ENCODE measurements at places on chromosomes 7 and 10.

GRCh38 chr10:132269266-132270230, 38.2 kb downstream of the STK32C start:
- no peak for DNase-seq

GRCh38 chr7:139153832-139154231, 44.3 kb upstream of the ZC3HAV1 start:
- DNase-seq: no peak

DNA sequence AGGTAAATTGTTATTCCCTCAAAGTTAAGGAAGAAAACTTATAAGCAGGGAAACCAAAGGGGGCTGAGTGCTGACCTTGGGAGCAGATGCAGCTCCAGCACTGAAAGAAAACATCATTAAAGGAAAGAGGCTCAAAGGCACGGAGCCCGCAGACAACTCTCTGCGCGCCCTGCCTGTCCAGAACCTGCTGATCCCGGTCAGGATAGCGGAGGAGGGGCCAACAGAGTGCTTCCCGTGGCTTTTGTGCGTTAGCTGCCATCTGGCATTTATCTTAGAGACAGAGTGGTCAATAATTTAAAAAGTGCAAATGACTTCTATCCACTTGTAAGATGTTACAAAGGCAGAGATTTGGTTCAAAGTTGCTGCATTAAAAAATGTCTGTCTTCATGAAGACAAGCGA, 162.1 kb downstream of the FANK1 start:
- DNase-seq: no peak

- no peak for DNase-seq
Observed at GRCh38 chr10:51313773-51314478, 239.6 kb downstream of the PRKG1 start.

DNA sequence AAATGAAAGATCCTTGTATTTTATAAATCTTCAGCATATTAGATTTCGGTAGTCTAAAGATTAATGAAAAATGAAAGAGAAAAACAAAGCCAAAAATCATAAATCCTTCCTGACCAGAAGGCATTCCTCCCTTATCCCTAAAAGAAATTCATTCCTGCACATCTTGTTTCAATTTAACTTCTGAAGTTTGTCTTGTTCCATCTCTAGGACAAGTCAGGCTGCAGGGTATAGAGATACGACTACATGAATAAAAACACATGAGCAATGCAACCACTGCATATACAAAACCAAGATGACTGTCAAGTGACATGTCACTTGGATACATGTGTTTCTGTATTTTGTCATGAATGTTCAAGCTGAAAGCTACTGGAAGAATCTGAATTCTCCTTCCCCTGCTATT, 214.9 kb downstream of the JAZF1 start:
- DNase-seq: no peak

DNA sequence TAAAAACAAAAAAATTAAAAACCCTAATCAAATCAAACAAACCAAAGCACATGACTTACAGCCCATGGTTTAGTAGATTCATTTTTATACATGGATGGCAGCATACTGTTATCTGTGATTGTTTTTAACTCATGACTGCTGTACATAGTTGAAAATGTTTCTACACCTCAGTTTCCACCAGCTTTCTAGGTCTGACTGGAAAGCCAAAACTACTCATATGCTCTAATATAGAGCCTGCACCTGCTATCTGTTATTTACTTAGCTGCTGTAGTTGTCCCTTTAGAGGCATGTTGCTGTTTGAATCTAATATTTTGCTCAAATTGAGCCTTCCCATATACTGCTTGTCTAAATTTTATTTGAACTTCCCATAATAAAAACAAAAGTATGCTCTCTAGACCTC, 289.9 kb upstream of the LRRN3 start:
- DNase-seq: no peak

DNA sequence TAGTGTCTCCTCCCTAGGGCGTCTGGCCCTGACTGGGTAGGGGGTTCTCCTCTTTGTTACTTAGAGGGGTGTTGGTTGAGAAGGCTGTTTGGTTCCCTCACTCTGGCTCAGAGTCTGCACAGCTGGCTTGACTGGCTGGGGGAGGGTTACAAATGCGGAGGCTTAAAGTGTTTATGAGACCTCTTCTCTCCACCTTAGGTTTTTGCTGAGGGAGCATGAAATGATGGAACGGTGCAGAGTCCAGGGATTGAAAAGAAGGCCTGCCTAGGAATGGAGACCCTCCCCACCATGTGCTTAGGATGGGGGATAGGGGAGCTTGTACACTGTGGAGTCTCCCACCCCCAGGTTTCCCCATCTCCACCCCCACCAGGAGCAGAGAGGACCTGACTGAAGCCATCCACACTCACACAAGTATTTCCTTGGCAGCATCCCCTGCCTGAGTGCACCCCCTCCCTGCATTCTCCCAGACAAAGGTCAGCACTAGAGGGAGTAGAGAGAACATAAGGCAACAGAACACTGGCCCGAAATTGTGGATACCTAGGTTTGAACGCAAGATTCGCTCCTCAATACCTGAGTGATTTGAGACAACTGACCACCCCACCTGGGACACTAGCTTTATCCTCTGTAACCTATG, 1.7 kb upstream of the LDB1 start:
- no peak for DNase-seq

DNA sequence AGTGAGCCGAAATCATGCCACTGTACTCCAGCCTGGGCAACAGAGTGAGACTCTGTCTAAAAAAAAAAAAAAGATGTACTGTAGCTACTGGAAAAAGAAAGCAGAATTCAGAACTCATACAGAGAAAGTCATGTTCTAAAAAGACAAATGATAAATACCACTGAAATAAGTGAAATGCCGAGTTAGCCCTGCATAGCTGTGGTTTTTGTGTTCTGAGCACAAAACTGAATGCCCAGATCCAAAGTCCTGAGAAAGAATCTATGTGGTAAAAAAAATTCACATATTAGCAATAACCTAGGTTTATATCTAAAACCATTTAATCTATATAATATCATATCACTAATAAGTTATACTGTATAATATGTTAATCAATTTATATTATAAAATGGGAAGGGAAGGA, 29.3 kb upstream of the HECW1 start:
- no peak for DNase-seq

GRCh38 chr10:33267708-33268107, 66.8 kb downstream of the NRP1 start:
- no peak for DNase-seq

- no peak for DNase-seq
Observed at GRCh38 chr7:95549818-95550529, 46.3 kb downstream of the PDK4 start.

- no peak for DNase-seq
Observed at GRCh38 chr7:25926891-25927625, 224.9 kb upstream of the NFE2L3 start.

DNA sequence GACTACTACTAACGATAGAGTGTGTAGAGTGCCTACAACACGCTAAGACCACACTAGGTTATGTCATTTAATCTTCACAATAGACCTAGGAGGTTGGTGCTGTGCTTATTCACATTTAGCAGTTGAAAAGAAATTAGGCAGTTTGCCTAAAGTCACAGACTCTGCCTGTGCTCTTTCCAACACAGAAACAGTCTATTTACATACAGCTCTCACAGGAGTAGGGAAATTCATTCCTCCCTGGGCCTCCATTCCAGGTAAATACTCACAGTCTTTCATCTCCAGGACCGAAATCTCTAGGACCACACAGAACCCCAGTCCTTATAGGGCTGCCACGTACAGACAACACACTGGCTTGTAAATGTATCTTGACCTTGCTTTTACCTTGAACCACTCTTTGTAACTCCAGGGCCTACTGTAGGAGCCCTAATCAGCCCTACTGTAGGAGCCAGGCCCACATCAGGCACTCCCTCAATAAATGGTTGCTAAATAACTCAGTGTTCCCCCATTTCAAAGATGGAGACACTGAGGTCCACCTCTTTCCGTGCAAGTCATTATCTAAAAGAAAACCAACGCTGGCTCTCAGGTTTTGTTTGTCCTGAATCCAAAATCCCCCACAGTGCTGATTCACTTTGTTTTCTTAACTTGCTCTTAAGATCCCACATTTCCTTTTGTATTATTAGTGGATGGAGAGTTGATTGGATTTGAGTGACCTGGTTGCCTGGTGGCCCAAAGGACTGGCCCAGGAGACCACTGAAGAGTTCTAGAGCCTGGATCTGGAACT, 146.9 kb downstream of the KCNMA1 start:
- DNase-seq: no peak

DNA sequence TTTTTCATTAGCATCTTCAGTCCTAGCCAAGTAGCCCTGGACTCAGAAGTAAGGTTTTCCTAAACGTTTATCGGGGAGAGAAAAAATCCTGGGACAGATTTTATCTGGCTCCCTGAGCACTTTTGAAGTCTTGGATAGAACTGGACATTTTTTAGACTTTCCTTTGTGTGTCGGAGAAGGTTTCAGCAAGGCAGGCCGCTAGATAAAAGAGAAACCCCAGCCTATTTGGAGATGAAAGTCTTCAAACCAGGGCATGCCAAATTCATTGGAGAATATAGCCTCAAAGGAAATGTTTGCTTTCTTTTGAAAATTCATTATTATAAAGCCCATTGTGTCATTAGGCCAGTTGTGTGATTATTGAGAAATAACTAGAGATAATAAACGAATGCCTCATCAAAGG, 228.1 kb downstream of the BAMBI start:
- no peak for DNase-seq

- DNase-seq: no peak
Observed at GRCh38 chr10:102656026-102656425, 11.7 kb downstream of the TRIM8 start.

GRCh38 chr7:36865019-36865418, 140.7 kb upstream of the AOAH start:
- no peak for DNase-seq

GRCh38 chr7:55013851-55014250, 5.0 kb upstream of the EGFR start:
- DNase-seq: no peak

DNA sequence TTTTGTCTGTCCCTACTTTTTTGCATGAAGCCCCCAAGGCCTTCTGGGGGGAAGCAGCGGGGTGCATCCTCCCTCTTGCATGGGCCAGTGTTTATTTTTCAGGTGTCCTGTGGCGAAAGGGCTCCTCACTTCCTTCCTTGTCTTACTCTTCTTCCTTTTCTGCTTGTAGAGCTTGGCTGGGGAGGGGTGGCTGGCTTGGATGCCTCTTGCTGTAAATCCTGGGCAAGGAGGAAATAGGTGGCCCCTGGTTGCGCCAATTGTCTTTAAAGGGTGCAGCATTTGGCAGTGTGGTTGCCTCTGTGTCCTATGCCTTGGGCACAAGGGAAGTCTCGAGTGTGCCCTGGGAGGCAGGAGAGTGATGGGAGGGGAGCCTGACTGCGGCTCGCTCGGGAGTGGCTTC, 95.0 kb downstream of the SH2D4B start:
- no peak for DNase-seq

DNA sequence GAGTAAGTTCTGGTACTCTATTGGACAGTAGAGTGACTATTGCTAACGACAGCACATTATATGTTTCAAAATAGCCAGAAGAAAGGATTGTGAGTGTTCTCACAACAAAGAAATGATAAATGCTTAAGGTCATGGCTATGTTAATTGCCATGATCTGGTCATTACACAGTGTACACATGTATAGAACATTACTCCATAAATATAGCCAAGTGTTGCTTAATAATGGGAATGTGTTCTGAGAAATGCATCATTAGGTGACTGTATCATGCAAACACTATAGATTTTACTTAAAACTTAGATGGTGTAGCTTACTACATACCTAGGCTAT, 19.6 kb downstream of the EPC1 start:
- DNase-seq: no peak

GRCh38 chr10:132178672-132179545, 7.8 kb upstream of the DPYSL4 start:
- DNase-seq: no peak

- peak; percentile 45 for DNase-seq
Observed at GRCh38 chr7:126659124-126659523, 593.6 kb downstream of the GRM8 start.

DNA sequence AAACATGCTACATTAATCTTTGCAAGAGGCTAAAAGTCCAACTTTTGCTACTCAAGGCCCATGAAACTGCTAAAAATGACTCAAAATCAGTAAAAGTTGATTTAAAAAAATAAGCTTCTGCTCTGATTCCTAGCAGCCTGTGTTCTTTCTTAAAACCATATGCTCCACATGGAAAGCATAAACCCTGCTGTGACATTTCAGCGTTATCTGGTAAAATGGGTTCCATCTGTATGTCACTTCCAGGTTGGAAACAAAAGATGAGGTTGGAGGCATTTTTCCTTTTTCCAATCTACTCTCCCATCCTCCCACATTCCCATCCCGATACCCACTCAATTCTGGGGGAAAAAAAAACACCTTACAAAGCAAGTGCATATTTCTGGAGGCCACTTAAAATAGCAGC, 439.5 kb downstream of the NEBL start:
- no peak for DNase-seq

DNA sequence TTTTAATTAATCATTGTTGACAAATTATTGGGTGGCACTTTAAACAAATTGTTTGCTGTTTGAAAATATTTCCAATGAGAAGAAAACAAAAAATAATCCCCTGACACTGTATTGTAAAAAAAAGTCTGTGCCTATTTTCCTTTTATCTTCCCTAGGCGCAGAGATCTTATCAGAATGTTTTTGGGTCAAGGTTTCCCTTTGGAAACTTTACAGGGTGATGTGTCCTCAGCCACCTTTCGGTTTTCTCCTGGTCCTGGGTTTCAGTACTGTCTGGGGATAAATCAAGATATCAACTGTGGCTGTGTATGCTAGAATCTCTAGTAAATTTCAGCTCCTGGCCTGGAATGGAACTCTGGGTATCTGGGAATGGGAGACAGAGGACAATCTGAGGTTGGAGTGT, 1.4 kb downstream of the ZNF107 start:
- no peak for DNase-seq

- no peak for DNase-seq
Observed at GRCh38 chr10:104297697-104298660, 29.0 kb downstream of the GSTO2 start.

GRCh38 chr7:36057323-36057722, 95.7 kb upstream of the EEPD1 start:
- peak; percentile 39 for DNase-seq

DNA sequence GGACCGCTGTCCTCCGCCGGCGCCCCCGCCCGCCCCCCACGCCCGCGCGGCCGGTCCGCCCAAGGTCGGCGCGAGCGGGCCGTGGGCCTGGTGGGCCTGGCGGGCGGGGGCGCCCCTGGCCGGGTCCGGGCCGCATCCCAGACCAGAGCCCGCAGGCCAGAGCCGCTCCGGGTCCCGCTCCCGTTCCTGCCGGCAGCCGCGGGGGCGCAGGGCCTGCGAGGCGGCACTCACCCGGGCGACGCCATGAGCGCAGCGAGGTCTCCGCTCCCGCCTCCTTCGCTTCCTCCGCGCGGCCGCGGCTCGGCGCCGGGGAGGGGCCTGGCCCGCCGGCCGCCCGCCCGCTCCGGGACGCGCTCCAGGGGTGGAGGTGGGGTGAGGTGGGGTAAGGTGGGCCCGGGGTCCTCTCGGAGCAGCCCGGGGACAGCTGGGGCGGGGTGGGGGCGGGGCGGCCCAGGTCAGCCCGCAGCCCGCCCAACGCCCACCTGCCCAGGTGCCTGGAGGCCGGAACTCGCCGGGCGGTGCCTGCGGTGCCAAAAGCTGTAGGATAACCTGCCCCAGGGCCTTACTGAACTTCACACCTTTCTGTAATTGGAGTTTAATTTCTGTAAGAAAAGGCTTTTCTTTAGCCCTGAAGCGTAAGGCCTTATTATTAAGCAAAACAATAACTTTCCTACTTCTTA, at the start of gene URGCP:
TSS of gene URGCP (minus strand) at position 266 of the 680 bp plus-strand sequence. CDS start at position 245, 21 bp downstream.
- DNase-seq: peak; percentile 83

All from GM10248 (cell line).